SHP77 treated with DMSO at 0.1 percent for 48 hours (cell line): ENCODE measurements at places on chromosomes 6 and 20.

GRCh38 chr6:88168362-88168761 is 2.2 kb upstream of the CNR1 start:
- DNase-seq, result no peak

DNA sequence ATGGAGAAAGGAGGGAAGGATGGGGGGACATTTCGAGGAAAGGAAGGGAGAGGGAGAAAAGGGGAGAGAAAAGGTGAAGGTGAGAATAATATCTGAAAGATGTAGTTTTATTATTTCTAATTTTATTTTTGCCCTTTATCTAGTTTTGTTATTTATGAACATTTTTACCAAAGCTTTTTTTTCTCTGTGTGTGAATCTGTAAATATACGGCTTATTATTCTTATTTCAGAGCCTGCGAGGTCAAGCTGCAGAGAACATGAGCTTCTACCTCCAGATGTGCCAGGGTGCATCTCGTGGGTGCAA is 35.0 kb downstream of the HLA-A start:
- DNase-seq, result no peak

- DNase-seq, result no peak
These were observed 45.6 kb downstream of the STK38 start for GRCh38 chr6:36501686-36502085.

DNA sequence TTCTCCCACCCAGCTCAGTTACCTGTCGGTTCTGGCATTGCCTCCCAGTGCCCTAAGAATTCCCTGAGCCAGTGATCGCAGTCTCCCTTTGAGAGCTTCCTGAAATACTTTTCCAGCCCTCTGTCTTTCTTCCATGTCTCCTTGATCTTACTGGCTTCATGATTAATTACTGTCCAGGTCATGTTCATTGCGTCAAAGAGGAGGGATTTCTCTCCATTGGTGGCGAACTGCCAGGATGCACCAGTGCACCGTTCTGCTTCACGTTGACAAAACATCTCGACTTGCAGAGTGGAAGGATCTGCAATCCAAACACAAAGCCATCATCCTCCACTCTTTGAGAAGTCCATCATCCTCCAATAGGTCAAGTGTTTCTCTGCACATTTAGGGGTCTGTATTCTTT is 8.6 kb downstream of the RAET1E start:
- no peak for DNase-seq

GRCh38 chr6:130111031-130111430 is 92.7 kb downstream of the L3MBTL3 start:
- no peak for DNase-seq

DNA sequence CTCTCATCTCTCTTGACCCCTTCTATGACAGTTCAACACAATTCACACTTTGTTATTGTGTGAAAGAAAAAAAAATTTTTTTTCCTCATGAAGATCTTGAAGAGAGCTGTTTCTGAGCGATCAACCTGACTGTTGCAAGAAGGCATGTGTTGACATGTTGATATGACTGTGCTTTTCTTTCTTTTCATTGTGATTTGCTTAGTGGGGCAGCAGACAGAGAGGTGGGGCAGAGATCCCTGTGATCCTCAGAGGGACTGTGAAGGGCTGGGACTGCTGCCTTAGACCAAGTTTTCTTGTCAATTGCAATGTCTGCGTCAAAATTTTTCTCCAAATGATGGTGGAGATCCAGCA is 70.8 kb upstream of the IYD start:
- no peak for DNase-seq

GRCh38 chr6:24272553-24272952 is 85.3 kb downstream of the DCDC2 start:
- no peak for DNase-seq

- DNase-seq, result no peak
These were observed 103.8 kb downstream of the PKHD1 start for GRCh38 chr6:51983564-51983963.

DNA sequence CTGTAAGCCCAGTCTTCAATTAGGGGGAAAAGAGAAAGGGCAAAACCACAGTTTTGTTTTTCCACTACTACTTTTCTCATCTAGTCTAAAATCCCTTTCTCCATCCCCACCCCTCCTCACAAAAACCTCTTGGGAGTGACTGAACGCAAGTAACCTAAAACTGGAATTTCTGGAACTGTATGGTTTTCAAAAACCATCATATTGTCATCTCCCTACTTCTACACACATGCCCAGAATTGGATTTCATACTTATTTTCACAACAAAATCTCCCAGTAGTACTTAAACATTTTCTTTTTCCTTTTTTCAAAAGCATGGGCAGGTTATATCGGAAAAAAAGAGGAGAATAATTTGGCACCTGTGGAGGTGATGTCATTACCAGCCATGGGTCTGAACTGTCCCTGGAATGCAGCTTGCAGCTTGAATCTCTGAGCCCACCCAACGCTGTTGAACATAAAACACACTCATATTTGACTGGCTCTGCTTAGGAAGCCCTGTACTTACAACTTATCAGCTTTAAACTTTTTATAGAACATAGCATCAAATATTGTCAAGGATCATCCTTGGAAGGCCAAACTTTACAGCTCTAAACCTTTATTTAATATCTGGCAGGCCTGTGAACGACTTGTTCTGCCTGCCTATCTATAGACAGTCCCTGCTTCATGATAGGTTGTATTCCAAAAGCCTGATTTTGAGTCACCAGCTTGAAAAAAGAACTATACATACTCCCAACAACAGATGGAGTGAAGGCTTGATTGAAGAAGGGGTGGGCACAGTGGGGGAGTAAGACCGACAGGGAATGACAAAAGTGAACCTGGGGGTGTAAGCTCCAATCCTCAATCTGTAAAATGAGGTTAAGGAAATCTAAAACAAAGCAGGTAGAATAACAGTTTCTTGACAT is 59.3 kb downstream of the EPB41L2 start:
- no peak for DNase-seq

DNA sequence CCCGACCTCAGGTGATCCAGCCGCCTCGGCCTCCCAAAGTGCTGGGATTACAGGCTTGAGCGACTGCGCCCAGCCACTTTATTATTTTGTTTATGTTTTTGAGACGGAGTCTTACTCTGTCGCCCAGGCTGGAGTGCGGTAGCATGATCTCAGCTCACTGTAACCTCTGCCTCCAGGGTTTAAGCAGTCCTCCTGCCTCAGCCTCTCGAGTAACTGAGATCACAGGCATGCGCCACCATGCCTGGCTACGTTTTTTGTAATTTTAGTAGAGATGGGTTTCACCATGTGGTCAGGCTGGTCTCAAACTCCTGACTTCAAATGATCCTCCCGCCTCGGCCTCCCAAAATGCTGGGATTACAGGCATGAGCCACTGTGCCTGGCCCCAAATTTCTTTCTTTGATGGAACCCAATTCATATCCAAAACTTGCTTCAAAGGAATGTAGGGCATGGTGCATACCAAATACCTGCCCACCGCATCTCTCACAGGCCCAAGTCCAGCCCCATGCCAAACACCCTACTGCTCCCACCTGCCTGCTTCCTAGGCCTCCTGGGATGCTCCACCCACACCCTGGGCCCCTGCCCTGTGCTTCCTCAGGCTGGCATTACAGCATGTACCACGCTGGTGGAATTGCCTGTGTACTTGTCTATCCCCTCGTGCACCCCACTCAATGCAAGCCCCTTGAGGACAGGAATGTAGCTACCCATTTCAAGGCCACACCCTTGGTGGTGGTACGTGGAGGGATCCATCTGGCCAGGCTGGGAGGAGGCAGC is 4.9 kb upstream of the HMGA1 start:
- no peak for DNase-seq

- peak; percentile 97 for DNase-seq
These were observed 299.7 kb downstream of the PLCB1 start for GRCh38 chr20:8431538-8432434.

GRCh38 chr6:100968949-100969348 is 87.8 kb upstream of the ASCC3 start:
- no peak for DNase-seq

GRCh38 chr6:16539086-16539931 is 222.0 kb downstream of the ATXN1 start:
- no peak for DNase-seq

GRCh38 chr20:3515379-3516170 is 44.8 kb downstream of the ATRN start:
- no peak for DNase-seq

- DNase-seq, result no peak
These were observed 49.4 kb downstream of the EYA2 start for GRCh38 chr20:46943861-46944591.

GRCh38 chr6:51992876-51993275 is 94.5 kb downstream of the PKHD1 start:
- DNase-seq, result no peak

DNA sequence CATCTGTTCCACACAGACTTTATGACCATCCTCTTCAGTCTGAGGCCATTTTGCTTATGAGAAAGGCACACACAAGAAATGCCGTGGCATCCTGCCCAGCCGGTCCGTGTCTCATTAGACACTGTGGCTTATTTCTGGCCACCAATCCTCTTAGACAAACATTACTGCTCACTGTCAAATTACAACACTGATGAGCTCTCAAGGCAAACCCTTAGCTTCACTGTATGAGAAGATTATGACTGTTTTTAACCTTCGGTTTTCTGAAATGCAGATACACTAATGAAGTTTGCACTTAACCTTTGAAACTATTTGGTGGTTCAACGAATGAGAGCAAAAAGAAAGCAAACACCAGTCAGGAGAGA is 50.5 kb upstream of the DST start:
- peak; percentile 63 for DNase-seq

GRCh38 chr6:144378437-144378836 is 93.3 kb downstream of the UTRN start:
- no peak for DNase-seq

DNA sequence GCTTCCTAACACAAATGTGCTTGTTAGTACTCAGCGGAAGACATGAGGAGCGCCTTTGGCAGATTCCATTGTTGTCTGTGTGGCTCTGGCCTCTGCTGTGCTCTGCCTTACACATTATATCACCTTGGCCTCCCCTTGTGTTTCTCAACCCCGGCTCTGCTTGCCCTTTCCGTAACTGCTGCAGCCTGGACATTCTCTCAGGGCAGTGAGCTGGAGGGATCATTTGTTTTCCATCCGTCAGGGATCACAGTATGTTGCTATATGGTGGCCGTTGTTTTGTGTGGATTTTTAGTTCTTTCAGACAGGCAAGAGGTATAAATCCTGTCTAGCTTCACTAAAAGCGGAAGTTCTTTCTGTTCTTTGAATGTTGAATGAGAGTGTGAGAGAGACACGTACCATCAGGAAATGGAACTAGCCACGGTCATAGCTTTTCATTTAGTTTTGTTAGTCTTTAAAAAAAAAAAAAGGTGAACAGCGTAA is 175.1 kb downstream of the JARID2 start:
- DNase-seq, result no peak

DNA sequence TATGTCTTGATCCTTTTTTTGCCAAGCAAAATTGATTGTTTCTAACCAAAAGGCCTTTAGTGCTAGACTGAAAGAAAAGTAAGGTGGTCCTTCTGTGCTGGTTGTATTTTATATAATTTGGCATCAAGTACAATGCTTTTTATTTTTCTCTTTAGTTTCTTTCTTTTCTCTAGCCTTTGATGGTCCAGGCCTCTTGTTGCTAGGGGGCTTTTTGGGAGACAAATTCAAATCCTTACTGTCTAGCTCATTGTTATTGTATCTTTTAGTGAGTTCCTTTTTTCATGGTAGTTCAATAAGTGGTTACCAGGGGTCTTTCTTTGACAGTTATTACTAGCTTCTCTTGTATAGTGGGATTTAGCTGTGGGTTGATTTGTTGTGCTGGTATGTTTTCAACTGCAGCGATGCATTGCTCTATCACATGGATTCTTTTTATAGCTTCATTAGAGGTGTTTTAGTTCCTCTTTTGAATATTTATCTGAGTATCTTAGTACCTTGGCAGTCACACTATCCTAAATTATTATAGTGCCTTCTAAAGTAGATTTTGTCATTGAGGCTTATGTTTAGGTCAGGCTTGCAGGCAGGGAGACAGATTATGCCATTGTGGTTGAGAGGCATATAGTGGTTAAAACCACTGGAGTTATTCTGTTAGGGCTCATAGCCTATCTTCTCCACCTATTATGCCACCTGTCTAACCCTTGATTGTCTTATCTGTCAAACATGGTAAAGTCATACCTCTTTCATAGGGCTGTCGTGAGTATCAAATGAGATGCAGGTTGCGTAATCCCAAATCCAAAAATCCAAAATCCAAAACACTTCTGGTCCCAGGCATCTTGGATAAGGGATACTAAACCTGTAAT is 49.5 kb downstream of the KCNS1 start:
- no peak for DNase-seq

DNA sequence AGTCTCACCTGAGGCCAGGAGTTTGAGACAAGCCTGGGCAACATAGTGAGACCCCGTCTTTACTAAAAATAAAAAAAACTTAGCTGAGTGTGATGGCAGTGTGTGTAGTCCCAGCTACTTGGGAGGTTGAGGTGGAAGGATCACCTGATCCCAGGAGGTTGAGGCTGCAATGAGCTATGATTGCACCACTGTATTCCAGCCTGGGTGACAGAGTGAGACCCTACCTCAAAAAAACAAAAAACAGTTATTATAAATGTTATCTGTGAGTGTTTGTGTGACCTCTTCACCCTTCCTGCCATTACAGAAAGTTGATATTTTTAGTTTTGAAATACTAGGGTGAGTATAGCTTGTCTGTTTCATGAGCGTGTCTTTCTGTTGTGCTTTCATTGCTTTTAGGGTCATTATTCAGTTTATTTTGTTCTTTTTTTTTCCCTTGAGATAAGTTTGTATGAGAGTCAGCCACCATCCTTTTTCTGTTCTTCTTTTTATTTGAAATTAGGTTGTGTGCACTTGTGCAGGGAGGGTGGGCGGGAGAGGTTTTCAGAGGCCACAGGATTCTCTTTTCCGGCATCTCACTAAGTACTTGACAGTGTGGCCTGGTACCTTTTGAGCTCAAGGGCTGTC is 26.2 kb downstream of the CDYL start:
- no peak for DNase-seq

GRCh38 chr20:17501701-17502100 is 29.5 kb downstream of the BFSP1 start:
- DNase-seq, result no peak

DNA sequence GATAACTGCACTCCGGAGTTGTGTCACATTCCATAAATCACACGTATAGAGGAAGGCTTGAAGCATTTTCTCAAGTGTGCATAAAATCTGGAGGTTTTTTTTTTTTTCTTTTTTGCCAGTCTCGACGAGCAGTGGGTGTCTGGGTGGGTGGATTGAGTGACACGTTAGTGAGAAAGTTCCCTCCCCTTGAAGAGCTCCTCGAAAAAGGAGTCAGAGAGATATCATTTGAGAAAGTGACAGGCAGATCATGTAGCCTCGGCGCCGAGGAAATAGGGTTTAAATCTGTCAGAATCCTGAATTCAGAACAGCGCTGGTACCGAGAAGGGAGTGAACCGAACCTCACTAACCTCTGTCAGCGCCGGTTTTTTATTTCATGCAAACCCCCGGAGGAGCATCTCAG is 269.5 kb upstream of the ARID1B start:
- DNase-seq, result no peak

DNA sequence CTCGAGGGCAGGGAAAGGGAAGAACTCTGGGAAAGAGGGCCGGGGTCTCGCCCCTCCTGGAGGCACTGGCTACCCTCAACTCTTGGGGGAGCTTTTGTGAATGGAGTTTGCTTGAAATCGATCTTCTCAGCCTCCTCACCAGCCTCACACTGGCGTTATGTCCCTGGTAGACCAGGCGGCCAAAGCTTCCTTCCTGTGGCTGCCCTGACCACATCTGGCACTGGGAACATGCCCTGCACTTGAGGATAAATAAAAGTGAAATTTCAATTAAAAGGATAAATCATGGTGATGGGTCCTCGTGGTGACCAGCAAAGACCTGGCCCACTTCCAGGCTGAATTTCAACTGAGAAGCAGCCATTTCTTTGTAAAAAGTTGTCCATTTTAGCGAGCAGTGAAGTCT is 234.7 kb downstream of the TAF4 start:
- no peak for DNase-seq
